Fibroblast of upper back skin (primary cell): ENCODE measurements at places on chromosomes 7 and 10.

DNA sequence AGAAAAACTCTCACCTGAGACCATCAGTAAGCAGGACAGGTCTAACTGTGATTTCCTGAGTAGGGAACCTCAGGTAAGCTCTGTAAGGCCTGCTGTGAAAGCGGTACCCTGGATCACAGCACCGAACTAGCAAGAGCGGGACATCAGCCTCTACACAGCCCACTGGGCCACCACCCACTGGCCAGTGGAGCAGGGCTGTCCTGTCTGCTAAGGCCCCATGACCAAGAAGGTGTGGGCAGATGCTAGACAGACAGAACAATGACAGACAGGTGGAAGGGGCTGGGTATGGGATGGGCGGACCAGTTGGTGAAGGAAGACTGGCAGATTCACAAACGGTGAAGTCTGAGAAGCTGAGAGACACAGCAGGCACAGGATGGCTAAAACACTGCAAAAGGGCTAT, 79.4 kb upstream of the DDC start:
- no peak for DNase-seq

DNA sequence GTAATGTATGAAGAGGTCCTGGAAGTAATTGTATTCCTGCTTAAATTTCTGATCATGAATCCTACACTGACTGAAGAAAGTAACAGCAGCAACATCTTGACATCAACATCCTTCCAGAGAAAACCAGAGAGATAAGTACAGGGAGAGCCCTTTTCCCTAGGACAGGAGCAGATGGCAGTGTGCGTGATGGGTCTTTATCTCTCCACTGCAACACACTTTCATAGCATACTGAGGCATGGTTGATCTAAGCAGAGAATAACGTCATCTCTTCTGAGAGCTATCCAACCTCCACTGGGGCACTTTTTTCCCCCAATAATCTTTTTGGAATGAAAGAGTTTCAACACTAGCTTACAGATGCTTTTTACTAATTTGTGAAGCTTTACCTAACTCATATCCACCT, 342 bp downstream of the OR2A25 start:
- DNase-seq: no peak

- DNase-seq: no peak
Measured at GRCh38 chr7:50369143-50370026, 64.9 kb downstream of the IKZF1 start.

DNA sequence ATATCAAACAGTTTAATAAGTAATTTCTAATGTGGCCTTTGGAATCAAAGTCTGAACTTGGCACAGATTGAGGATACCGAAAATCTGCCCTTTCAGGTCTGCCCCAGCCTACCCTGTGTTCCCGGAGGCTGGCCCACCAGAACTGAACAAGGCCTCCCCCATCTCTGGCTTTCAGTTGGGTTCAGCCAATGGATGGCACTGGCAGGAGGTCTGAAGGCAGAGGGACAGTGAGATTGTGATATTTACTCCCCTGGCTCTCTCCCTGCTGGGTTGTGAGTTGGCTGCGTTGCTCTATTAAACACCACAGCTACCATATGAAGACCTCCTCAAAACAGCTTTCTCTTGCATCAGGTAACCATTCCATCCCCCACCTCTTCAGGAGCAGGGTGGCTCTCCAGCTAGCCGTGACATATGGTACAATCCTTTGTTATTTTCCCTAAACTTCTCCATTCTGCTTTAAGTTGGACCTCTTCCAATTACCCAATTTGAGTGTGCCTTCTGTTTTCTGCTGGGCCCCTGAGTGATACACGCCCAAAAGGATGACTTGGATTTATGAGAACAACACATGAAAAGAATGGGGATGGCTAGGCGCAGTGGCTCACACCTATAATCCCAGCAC, 28.1 kb downstream of the DNMBP start:
- no peak for DNase-seq

- DNase-seq: peak; percentile 31
Measured at GRCh38 chr10:844552-844951, 87.0 kb downstream of the LARP4B start.

- DNase-seq: peak; percentile 45
Measured at GRCh38 chr10:48614481-48615390, 9.9 kb upstream of the ARHGAP22 start.

GRCh38 chr10:3827266-3827665, 42.3 kb upstream of the KLF6 start:
- no peak for DNase-seq

GRCh38 chr10:86100581-86101061, 266.0 kb downstream of the GRID1 start:
- peak; percentile 21 for DNase-seq

DNA sequence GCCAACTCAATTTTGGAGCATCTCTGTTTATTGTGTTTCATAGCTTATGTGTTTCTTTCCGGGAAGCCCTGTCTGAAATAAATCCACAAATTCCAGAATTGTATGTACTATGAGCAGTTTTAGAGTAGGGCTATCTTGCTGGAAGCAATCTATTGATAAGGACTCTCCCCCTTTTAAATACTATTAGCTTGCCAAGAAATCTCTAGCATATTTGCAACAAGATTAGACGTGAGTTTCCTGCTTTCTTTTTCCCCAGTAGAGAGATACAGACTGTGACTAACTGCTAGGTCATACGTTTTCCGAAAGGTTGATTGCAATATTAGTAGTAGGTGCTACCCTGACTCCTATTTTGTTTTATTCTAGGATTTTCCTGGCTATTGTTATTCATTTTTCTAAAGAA, 277.0 kb downstream of the MALRD1 start:
- no peak for DNase-seq

DNA sequence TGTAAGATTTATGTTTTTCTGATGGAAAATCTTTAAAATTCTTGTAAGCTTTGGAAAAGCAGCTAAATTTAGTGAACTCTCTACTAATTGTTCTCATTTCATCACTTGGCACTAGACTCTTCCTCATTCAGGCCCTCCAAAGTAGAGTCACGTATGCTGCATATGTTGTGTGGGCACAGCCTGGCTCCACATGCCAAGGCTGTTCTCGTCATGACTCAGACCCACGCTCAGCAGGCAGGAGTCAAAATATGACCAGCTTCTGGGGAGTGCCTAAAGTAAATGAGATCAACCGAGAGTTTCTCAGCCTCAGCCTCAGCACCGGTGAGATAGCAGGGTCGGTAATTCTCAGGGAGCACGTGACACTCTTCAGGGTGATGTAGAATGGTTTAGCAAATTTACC, 1672.9 kb downstream of the REEP3 start:
- peak; percentile 38 for DNase-seq

DNA sequence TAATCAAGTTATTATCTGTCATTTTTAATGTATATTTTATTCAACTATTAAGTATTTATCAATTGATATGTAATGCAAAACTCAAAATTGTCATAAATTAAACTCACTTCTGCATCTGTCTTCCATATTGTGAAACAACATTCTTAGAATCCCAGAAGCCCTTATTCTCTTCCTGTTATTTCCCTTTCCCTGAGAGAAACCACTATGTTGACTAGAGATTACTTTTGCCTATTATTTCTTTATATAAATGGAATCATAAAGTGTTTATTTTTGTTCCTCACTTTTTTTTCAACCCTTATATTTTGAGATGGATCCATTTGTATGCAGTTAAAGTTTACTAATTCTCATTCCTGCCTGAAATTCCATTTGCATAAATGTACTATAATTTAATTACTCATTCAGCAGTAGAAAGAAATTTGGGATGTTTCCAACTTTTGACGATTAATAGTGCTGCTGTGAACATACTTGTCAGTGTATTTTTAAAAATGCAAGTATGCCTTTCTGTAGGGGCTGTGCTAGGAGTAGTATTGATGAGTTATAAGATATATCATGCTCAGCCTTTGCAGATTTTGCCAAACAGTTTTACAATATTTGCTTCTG, 211.2 kb downstream of the SEMA3D start:
- DNase-seq: peak; percentile 76

DNA sequence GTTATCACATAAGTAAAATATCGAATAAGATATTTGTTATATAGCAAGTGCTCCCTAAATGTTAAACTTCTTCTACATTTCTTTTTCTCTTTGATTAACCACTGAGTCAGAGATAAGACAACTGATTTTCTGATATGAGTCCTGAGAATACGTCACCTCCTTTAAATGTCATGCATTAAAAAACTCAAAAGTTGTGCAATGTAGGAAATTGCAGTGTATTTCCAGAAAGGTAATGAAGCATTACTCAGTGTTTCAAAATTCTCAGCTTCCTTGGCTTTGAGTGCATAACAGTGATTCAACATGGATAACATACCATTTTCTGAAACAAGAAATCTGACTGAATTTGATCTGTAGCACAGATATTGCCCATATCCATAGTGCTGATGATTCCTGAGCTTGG, 155.8 kb downstream of the BMPER start:
- peak; percentile 86 for DNase-seq

DNA sequence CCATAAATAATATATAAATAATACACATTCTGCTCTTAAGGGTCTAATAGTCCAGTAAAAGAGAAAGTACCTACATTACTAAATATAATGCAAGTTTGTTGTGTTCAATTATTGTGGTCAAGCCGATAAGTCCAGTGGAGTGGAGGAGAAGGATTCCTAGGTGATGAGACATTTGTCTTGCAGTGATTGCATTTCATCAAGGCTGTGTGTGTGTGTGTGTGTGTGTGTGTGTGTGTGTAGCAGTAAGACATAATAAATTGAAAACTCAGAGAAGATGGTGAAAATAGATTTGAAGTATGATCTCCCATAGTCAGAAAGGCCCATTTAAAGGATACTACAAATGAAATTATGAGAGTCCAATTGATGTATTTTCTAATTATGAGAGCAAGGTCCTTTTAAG, 192.5 kb upstream of the SEMA3C start:
- DNase-seq: peak; percentile 96

GRCh38 chr7:93008833-93009232, 108.9 kb downstream of the SAMD9 start:
- DNase-seq: no peak

DNA sequence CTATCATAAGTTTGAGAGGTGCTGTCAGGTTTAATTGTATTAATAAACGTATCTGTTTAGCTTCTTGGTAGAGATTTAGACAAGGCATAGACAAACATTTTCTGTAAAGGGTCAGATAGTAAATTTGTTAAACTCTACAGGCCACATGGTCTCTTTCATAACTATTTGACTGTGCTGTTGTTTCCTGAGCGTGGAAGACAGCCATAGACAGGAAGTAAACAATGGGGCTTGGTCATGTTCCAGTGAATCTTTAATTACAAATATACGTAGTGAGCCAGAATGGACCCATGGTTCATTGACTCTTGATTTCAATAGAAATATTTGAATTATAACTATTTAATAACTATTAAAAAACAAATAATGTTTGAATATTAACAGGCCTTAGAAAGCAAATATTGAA, 451.1 kb downstream of the SH2D4B start:
- DNase-seq: no peak

- no peak for DNase-seq
Measured at GRCh38 chr10:72561745-72562166, 64.1 kb downstream of the MICU1 start.

GRCh38 chr10:33414841-33415240, 80.4 kb upstream of the NRP1 start:
- DNase-seq: no peak

- DNase-seq: no peak
Measured at GRCh38 chr7:112481121-112481736, 438 bp downstream of the LSMEM1 start.

DNA sequence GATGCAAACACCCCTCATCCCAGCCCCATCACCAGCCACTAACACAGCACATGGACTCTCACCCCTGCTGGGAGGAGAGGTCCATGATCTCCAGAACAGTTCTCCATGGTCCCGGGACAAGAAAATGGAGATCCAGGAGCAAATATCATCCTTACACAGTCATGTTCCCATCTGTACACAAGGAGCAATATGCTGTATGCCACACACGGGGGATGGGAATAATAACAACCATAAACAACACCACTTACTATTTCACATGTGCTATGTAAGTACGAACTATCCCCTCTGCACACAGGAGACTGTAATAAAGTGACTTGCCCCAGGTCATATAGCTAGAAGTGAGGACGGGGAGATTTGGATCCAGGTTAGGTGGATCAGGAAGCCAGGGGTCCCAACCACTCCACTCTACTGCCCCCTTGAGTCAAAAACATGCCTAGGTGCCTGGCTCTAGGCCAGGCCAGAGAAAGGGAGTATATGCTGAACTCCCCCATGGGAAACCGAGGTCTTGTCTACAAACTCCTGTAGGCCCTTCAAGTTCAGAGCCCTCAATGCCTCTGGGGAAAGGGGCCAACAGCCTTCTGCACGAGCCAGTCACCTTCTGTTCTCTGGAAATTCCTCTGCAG, 34.1 kb downstream of the LRRC20 start:
- DNase-seq: peak; percentile 26

- DNase-seq: peak; percentile 71
Measured at GRCh38 chr10:61904733-61905725, 3.5 kb downstream of the ARID5B start.

DNA sequence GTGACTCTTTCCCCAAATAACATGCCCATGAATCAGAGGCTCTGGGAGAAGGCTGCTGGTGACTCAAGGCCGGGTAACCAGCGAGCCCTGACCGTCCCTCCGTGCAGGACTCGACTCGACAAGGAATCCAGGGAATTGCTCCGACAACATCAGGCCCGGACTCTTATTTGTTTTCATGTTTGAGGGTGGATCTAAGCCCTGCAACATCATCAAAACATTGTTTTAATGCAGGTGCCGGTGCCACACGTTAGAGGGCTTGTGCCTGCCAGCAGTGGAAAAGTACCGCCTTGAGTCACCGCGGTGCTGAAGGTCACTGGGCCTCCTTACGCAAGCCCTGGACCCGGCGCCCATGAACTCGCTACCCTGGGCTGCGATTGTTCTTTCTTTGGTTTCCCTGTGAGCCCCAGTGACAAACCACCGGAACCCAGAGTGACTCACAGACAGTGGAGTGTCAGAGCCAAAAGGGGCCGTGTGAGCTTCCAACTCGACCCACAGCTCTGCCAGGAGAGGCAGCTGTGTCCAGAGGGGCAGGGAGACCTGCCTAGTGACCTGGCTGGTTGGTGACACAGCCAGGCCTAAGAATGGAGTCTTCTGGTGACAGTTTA, 139.4 kb upstream of the SHH start:
- peak; percentile 73 for DNase-seq

- DNase-seq: no peak
Measured at GRCh38 chr10:36683421-36683820, 442.0 kb upstream of the ANKRD30A start.

DNA sequence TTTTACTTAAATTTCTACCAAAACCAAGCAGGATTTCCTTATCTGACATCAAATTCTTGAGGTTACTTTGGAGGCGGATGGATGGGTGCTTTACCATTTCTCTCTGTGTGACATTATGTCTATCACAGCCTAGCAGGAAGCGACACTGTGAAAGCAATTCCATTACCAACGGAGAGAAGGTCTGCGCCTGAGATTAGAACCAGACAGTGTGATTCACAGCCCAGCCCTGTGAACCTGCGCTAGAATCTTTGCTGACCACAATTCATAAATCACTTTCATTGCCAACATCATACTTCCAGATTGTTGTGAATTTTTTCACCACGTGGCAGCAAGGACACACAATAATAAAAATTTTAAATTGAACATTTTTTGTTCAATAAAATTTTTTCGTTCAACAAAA, 126.5 kb downstream of the CUBN start:
- peak; percentile 98 for DNase-seq

- no peak for DNase-seq
Measured at GRCh38 chr7:24597014-24597413, 23.8 kb downstream of the PALS2 start.
